ENCODE measurements at places on chromosomes 4 and X.

DNA sequence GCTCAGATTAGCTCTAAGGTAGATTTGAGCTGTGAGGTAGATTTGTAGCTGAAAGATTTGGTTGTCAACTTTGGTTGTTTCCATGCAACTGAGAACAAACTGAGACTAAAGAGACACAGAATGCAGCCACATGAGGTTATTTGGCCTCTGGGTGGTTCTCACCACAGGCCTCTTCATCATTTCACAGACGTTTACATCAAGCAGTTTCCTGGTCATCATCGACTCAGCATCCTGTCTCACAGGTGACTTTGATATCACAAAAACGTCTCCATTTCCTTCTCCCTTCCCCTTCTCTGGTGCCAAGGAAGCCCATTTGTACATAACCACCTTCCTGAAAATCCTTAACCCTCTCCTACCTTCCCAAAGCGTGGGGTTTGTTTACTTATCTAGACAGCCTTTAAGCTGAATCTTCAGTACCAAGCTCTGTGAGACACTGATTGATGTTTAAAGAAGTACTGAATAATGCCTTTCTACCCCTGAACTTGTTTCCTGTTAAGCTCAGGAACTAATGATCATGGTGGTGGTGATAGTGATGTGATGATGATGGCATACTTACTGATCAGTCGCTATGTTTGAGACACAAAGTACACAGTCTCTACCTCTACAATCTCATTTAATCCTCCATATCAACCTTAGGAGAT, 81.9 kb downstream of the FAM114A1 start:
- DNase-seq, result no peak

DNA sequence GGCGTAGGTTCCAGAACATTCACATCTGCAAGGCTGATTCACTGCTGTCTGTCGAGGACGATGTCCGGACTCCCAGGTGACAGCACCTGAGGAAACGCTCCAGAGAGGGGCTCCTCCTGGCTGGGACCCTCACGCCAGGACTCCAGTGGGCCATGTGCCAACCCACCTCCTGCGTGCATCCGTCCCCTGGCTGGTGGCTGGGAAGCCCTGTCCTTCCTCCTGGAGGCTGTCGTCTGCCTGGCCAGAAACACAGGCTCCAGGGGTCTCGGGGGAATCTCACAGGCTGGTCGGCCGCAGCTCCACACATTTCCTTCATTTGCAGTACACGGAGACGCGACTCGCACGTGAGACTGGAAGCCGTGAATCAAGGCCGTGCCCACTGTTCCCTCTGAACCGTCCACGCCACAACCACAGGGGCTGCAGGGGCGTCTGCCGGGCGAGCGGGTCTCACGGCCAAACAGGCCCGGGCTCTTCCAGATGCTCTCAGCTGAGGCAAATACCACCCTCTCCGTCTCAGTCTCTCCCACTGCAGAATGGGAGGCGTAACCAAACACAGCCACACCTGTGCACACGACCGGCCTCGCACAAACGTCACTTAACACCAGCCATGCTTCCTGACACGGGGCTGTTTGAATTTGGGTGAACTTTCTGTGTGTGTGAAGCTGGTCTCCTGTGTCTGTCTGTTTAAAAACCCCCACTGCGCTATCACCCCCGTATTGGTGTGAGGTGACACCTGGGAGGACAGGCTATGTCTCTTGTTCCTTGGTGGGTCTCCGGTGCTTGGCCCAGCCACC, 38.7 kb upstream of the MXD4 start:
- no peak for DNase-seq

DNA sequence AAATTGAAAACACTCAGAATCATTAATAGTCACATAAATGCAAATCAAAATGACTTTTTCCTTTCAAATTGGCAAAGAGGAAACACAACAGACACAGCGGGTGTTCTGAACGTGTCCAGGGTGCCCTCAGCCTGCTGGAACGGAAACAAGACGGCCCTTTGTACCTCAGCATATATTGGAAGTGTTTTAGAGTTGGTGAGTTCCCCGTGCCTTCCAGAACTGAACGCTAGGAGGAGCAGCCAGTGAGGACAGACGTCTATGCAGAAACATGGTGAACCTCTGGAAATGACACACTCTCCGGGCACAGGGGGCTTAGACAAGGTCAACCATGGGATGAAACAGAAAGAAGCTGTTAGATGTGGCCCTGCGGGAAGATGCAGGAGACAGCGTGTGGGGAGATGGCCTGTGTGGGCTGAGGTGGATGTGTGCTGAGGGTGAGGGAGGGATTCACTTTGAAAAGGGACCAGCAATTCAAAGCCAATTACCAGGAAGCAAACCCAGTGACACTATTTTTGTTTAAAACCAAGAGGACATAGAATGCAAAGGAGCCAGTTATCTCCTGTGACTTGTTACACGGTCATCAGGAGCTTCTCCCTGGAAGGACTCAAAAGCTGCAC, 40.4 kb downstream of the RNF212 start:
- DNase-seq, result no peak

- no peak for DNase-seq
Measured at GRCh38 chr4:145277011-145277410, 96.6 kb upstream of the OTUD4 start.

DNA sequence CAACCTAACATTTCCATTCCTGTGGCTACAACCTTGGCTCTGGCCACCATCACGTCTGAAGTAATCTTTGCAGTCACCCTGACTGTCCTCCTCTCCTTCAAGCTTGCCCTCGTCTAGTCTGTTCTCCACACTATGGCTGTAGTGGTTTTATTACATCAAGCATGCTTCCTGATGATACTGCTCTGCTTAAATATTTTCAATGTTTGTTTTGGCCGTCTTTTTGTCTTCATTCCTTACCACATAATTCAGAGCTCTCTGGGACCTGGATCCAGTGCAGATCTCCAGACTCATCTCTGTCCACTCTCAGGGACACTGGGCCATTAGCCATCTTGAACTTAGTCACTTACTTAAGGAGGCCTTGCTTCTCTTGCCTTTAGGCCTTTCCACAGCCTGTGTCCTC, 27.7 kb upstream of the FREM3 start:
- no peak for DNase-seq

GRCh38 chr4:20264688-20265087, 13.0 kb downstream of the SLIT2 start:
- DNase-seq, result no peak

DNA sequence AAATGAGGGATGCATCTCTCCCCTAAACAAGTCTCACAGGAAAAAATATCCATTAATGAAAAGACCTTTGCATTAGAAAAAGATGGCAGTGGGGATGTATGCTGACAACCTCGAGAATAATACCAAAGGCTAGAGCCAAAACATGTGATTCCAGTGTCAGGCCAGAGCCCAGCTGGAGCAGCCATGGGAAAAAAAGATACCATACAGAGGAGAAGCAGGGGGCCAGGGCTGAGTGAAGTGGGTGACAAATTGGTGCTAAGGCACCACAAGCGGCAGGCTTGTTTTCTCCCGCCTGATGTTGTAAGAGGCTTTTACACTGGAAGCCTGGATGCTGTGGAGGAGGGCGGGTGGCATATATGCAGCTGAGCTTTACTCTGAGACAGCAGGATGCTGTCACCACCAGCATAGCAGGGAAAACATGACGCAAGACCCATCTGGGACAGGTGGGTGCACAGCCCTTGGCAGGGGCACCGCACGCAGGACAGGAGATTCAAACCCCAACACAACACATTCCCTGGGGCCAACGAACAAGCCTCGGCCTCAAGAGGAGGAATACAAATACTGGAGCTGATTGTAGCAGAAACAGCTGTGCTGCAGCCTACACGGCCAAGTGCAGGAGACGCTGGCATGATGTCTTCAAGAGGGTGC, 91.9 kb downstream of the TSPAN5 start:
- no peak for DNase-seq

DNA sequence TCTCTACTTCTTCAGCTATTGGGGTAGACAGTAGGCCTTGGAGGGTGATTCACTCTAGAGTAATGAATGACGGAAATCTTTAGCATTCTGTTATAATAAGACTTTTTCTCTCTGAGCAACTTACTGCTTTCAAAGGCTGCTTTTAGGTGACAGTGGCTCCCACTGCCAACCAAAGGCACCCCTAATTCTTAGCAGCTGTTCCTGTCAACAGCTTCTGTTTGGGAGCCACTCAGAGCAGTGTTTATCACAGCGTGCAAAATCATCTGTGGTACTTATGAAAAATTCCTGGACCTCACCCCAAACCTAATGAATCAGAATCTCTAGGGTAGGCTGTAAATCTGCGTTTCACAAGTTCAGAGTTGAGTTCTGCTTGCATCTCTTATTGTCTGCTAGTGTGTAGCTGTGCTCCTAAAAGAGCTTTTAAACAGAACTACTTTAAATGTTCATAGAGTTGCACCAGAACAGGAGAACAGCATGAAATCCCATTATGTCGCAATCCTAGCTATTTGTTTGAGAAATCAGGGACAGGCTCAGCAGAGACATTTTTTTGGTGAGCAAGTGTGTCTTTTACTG, 52.8 kb upstream of the POU4F2 start:
- no peak for DNase-seq

DNA sequence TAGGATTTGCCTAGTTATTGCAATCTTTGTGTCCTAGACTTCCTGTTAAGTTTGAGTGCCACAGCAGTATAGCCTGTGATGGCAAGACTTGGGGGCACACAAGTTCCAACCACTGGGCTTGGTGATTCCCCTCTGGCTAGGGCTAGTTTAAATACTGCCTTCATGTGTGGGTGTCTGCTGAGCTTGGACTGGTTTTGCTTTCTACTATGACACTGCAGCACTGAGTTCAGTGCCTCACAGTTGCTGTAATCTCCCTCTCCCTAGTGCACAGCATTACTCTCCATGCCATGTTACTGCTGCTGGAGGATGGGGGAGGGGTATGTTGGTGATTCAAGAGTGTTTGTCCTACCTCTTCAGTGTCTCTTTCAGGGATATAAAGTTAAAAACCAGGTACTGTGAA, 379.6 kb downstream of the IL15 start:
- DNase-seq, result no peak

DNA sequence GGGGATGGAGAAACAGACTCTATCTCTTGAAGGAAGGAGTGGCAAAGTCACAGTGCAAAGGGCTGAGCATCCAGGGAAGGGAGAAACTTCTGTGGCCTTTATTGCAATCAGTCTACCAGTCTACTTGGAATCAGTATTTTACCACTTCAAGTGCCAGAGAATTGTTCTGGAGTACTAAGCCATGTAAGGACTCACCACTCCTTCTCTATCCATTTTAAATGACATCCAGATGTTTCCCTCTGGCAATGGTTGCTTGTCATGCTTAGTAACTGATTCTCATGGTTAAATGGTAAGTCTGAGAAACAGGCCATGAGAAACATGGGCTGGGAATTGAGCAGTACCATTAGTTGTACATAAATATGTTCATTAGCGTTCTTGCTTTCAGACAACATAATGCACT, 21.1 kb upstream of the SMIM10 start:
- no peak for DNase-seq

- no peak for DNase-seq
Measured at GRCh38 chrX:129744861-129745321, 6.1 kb downstream of the XPNPEP2 start.

GRCh38 chr4:105509291-105509690, 35.4 kb upstream of the PPA2 start:
- DNase-seq, result no peak

- DNase-seq, result no peak
Measured at GRCh38 chr4:143404555-143404954, 67.9 kb downstream of the GAB1 start.

GRCh38 chr4:184471881-184472613, 2.3 kb downstream of the IRF2 start:
- DNase-seq, result no peak

All from left renal pelvis (tissue), 4 donors.